Renal cortical epithelial cell (primary cell): ENCODE measurements at places on chromosomes 2 and 18. TPM values are rescaled to one million over a fixed set of nuclear protein-coding genes. Genes with fewer than 3 reads are reported as not detected.
A peak's percentile ranks its signal among the peaks of the same experiment; 100 is the strongest.

POTEF gene
- not detected in 2 replicates for total RNA-seq

GRCh38 chr18:33372442-33372841 lies 68.1 kb downstream of the CCDC178 start:
- DNase-seq, result peak; percentile 2

DNA sequence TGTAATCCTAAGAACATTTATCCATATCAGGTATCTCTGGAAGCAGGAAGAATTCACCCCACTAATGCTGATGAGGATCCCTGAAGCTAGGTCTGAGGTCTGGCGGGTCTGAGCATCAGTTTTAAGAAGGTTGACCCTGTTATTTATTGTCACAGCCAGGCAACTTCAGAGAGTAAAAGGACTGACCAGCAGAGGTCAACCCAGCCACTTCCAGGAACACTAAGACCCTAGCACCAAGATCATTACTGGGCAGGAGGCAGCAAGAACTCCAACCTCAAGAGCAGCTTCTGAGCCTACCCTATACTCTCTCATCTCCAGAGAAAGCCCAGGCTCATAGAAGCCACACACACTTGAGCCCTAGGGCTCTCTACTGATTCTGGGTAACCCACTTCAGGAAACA lies 901.4 kb downstream of the DCDC2C start:
- no peak for DNase-seq

- no peak for DNase-seq
These were observed 1752.4 kb upstream of the CELF4 start for GRCh38 chr18:39318008-39318407.

DNA sequence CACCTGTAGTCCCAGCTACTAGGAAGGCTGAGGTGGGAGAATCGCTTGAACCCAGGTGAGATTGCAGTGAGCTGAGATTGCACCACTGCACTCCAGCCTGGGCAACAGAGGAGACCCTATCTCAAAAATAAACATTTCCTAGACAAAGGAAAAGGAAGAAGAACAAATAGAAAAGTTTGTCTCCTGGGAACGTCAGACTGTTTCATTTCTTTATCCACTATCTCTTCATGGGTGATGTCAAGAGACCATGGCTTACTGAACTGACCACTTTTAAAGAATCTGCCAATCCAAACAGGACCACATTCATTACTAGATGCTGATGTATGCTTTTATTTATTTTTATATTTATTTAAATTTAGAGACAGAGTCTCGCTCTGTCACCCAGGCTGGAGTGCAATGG lies 26.8 kb downstream of the COX7A2L start:
- no peak for DNase-seq

DNA sequence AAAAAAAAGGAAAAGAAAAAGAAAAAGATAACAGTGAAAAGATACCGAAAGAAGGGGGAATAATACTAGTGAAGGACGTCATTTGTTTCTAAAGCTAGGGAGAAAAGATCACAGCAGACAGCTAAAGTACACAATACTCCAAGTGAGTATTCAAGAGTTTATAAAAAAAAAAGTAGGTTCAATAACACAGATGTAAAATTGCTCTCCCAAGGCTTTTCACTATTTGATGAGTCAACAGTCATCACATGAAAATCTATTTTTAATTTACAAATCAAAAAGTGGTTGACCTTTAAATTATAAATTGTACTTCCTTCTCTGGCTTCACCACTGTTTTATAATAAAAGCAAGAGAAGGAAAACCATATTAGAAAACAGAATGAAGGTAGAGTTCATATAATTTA lies 144.0 kb downstream of the ZRANB3 start:
- DNase-seq, result no peak

- no peak for DNase-seq
These were observed 176.0 kb downstream of the PDE11A start for GRCh38 chr2:177896587-177896986.

GRCh38 chr2:203869223-203870042 lies 1.9 kb downstream of the CTLA4 start:
- DNase-seq, result no peak

DNA sequence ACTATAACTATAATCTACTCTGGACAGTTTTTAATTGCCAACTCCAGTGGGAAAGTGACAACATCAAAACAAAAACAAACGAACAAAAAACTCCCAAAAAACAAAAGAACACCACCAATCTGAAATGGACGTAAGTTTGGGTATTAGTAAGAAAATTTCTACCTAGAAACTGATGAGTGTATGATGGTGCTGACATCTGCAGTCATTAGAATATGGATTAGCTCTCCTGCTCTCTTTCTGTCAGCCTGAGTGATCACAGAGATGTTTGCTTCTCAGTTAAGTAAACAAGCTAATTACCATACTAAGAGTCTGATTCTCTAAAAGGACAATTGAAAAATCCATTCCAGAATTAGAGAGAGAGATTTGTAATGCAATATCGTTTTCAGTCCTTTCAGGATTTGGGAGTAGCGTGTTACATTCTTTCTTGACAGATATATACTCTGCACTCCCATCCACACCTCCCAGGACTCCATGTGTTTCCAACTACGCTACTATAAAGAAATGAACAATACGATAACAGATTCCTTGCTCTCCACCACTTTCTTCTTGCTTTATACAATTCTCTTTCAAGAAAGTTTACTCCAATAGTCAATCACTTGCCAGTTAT lies 1347.4 kb upstream of the PIK3C3 start:
- DNase-seq, result no peak

DNA sequence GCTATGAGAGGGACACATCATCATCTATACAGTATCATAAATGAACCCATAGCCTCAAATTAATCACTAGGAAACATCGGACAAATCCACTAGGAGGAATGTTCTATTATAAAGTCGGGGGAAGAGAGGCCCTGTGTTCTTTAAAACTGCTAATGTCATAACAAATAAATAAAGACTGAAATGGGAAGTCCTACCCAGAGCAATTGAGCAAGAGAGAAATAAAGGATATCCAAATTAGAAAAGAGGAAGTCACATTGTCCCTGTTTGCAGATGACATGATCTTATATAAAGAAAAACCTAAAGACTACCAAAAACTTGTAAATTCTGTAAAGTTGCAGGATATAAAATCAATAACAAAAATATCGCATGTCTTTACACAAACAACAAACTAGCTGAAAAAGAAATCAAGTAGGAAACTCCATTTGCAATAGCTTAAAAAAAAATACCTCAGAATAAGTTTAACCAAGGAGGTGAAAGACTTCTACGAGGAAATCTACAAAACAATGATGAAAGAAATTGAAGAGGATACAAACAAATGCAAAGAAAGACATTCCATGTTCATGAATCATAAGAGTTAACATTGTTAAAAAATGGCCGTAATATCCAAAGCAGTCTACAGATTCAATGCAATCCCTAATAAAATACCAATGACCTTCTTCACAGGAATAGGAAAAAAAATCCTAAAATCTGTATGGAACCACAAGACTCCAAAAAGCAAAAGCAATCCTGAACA lies 30.6 kb downstream of the RTN4 start:
- DNase-seq, result no peak
